ENCODE measurements at places on chromosomes 7 and 10. TPM values are rescaled to one million over a fixed set of nuclear protein-coding genes. Genes with fewer than 3 reads are reported as not detected.

DNA sequence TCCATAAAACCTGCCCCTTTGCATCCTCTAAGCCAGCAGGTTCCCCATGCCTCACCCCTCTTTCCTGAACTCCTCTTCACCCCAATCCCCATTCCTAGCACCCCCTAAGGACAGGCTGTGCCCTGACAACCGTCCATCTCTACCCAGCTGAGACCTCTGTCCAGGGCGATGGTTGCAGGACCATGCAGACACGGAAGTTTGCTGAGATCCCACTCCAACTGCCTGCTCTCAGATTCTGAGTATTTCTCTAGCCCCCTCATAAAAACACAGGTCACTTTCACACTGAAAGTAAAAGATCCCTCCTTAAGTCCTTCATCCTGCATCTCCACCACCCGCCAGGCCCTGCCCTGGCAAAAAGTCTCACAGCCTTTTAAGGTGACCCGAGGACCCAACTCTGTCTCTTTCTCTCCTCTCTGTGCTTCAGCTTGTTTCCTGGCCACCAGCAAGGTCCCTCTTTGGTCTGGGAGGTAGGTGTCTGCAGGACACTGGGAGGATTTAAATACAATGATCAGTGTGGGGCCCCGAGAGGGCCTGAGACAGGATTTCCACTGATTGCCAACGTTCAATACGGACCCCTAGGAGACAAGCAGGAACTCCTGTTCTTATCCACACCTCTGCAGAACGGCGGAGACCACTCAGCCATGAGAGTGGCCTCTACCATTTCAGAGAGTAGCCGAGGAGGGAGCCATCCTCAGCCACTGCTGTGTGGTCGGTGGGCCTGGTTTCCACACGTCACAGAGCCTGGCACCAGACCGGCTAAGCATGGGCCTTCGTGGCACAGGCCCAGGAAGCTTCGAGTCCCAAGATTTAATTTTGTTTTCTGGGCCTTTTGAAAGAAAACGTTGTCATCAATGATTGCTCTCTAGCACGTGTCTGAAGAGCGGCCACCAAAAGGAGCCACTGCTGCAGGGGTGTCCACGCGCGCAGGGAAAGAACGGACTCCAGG lies 27.9 kb downstream of the CALML3 start:
- no peak for DNase-seq

- no peak for DNase-seq
Measured at GRCh38 chr7:2802101-2802500, 42.0 kb downstream of the GNA12 start.

DNA sequence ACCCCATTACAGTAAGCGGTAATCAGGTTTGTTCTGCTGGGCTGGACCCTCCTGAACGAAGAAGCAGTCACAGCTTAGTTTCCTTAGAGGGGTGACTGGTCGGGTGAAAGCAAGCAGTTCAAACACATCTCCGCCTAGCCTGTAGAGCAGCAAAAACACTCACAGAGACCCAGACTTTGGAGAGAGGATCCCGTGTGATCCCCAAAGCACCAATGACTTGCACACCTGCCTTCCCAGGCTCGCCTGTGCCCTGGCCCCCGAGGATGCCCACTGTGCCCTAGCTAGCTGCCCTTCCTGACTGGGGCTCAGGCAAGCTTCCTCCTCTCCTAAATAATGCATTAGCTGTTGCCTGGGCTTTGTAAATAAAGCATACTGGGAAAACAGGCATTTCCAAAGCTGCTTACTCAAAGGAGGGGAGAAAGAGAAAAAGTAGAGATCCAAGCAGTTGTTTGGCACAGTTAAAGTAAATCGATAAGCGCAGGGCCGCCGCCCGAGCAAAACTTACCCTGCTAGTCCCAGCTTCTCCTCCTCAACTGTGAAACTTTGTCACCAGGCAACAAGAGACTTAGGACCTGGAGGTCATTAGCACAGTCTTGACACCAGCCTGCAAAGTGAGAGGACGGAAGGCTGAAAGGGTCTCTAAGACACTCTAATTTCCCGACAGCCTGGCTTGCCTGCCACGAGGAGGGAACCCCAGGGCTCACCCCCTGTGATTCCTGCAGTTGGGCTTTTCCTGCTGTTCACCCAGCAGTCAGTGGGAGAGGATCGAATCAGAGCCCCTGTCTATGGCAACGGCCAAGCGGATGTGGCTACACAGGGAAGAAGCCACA lies 4.8 kb downstream of the LRRC18 start:
- no peak for DNase-seq

DNA sequence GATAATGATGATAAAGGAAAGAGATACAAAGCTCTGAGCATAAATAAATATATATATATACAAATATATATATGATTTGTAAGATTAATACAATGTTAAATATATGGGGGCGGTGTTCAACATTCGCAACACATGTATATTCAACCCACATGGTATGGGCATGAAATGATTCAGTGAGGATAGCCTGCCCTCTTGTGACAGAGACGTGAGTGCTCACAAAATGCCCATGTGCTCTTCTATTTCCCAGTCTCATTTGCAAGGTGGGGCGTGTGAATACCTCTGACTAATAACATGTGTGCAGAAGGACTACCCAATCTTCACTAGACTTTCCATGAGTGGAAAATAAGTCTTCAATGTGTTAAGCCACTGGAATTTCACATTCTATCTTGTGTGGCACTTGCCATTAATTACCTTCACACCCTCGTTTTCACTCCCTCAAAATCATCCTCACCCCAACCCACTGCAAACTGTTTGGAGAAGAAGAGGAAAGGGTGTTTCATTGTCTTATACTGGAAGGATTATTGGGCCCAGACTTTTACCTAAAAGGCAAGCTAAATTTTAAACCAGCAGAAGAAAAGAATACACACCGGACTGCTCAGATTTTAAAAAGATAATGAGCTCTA lies 26.9 kb downstream of the ASAH2 start:
- peak; percentile 67 for DNase-seq

GRCh38 chr7:22043367-22043766 lies 97.7 kb upstream of the CDCA7L start:
- no peak for DNase-seq

- DNase-seq = peak; percentile 61
Measured at GRCh38 chr10:6721480-6721879, 141.4 kb upstream of the PRKCQ start.

DNA sequence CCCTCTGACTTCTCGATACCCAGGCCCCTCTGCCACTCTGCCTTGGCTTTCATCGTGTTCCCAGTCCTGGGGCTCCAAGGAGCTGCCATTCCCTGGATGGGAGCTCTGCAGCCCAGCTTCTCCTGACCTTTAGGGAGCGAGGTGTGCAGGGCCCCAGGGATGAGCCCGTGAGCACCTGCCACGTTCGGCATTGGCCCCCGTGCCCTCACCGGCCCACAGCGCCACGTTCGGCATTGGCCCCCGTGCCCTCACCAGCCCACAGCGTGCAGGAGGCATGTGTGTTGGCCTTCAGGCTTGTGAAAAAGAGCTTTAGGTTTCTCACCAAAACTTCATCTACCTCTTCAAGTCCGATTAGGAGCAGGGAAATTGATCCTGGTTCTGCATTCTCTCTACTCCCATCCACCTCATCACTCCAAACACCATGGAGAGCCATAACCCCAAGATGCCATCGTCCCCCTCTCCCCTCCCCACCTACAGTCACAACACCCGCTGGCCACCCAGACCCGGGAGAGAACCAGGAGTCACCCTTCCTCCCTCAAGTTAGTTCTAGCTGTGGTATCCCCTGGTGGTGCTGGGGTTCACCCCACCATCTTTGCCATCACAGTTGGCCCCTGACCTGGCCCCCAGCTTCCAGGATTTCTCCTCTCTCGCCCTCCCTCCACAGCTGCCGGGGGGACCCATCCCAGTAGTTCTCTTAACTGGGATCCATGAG lies 119.4 kb upstream of the NPS start:
- no peak for DNase-seq

GRCh38 chr10:74518061-74518460 lies 308.3 kb upstream of the KAT6B start:
- DNase-seq = no peak

DNA sequence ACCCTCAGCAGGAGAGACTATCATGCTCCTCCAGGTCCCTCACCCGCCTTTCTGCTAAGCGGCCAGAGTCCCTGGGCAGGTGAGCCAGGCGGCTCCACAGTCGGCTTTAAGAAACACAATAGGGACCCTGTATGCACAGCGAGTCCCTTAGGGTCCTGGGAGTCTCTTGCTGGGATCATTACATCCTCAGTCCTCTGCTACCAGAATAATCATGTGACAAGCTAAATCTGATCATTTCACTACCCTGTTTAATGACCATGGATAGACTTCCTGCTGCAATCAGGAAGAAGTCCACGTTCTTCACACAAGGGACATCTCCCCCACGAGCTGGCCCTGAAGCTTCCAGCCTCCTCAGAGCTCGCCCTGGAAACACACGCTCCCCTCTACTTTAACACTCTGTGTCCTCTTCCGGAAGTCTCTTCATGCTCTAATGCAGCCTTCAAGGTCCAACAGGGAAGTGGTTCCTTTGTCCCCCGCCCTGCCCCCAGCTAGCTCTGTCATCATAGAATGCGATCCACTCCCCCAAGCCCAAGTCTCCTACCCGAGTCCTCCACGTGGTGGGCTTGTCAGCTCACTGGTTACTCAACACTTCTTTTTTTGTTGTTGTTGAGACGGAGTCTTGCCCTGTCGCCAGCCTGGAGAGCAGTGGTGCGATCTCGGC lies 101.5 kb downstream of the RNF216 start:
- no peak for DNase-seq

DNA sequence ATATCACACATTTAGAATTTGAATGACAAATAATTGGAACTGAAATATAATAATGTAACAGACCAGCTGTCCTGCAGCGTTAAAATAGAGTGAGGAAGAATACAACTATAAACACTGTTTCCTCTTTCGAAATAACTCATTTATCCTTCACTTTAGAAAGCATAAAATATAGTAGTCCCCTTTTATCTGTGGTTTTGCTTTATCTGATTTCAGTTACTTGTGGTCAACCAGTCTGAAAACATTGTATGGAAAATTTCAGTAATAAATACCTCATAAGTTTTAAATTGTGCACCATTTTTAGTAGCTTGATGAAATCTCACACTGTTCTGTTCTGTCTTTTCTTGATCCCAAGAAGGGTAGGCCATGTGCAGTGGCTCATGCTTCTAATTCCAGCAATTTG lies 31.7 kb downstream of the POLR1F start:
- no peak for DNase-seq

DNA sequence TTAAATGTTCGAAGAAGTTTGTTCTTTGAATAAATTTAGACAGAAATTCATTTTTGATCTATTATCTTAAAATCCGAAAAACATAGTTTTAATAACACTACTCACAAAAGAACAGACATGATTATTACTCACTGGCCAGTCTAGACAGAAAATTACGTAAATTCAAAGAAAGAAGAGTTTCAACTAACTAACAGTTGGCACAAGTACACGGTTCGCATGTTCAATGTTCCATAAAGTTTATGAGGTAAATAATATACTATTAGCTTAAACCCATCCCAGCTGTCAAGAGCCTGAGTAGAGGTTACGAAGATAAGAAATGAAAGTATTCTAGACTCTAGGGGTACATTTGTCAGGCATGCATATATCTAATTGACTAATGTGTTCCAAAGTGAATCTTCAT lies 151.8 kb upstream of the ASAH2 start:
- no peak for DNase-seq

GRCh38 chr10:57960406-57960805 lies 307.3 kb downstream of the IPMK start:
- no peak for DNase-seq

DNA sequence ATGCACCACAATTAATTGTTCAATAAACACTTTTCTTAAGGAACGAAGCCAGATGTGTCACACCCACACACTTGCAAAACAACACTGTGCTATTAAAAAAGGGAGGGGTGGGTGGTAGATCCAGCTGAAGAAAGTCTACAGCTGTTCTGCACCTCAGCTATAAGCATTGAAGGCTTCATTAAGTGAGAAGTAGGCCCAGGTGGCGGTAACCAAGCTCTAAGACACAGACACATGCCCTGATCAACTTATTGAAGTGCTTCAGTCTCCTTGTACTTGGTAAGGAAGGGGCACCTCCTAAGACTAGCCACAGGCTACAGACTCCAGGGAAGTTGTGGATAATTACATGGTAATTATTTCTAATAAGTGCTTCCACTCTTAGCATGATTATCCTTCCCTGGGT lies 4.5 kb upstream of the CPVL start:
- DNase-seq = no peak

GRCh38 chr7:99459087-99459486 lies 6.9 kb downstream of the ATP5MF start:
- DNase-seq = no peak

DNA sequence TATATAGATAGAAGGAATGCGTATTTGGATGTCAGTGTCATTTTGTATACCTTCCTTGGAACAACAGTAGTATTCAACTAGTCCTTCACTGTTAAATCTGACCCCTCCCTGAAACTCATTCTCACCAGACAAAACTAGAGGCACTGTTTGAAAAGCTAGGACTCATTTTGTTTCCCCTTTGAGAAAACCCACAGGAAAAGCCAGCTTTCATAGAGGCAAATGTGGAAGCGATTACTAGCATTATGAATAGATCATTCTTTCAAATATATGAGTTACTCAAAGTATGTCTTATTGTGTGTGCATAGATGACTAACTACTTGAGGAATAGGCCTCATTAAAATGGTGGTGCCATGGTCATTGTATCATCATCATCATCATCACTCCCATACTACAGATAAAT lies 1.9 kb upstream of the ASB15 start:
- no peak for DNase-seq

GRCh38 chr7:137091396-137091795 lies 222.9 kb downstream of the CHRM2 start:
- no peak for DNase-seq

- no peak for DNase-seq
Measured at GRCh38 chr10:102713539-102713813, 721 bp downstream of the ARL3 start.

- DNase-seq = no peak
Measured at GRCh38 chr7:107119376-107120105, 49.3 kb upstream of the HBP1 start.

- DNase-seq = no peak
Measured at GRCh38 chr10:22427101-22427500, 81.8 kb downstream of the SPAG6 start.

- DNase-seq = no peak
Measured at GRCh38 chr7:101255796-101256195, 10.9 kb upstream of the FIS1 start.

GRCh38 chr10:119737823-119738222 lies 12.0 kb downstream of the INPP5F start:
- DNase-seq = peak; percentile 60

Gene COBL
- 23.8 TPM for total RNA-seq

Gene NMT2
- 16.9 TPM for total RNA-seq

Gene CALHM3
- not detected for total RNA-seq

Gene ARHGAP22
- total RNA-seq = 3.0 TPM

Gene AKR1C8
- 0.10 TPM for total RNA-seq

Gene NACAD
- total RNA-seq = not detected

Gene LRMDA
- 0.95 TPM for total RNA-seq

Gene CYP17A1
- not detected for total RNA-seq

Gene FZD1
- 3.7 TPM for total RNA-seq

Gene SYT15
- total RNA-seq = 0.17 TPM

Gene LRRC61
- total RNA-seq = not detected

Gene ADGRA1
- not detected for total RNA-seq

Gene TMEM184A
- 6.7 TPM for total RNA-seq

Gene MALRD1
- not detected for total RNA-seq

Gene SLC13A1
- not detected for total RNA-seq

Gene TEX47
- not detected for total RNA-seq

Data from NCI-H460 (cell line).